ENCODE measurements at places on chromosomes 5 and 9. TPM values are rescaled to one million over a fixed set of nuclear protein-coding genes. Genes with fewer than 3 reads are reported as not detected.
A peak's percentile ranks its signal among the peaks of the same experiment; 100 is the strongest.

ALG2 gene
- total RNA-seq = 33.9 TPM

GRCh38 chr9:15856591-15856990 is 303.7 kb downstream of the CCDC171 start:
- no peak overlapping the region for H3K4me3 ChIP-seq
- H3K27me3 ChIP-seq = no peaks in the 10 kb centered on the region
- H3K27ac ChIP-seq = no peak overlapping the region
- no peaks in the 10 kb centered on the region for H3K4me1 ChIP-seq
- peak; percentile 87 for DNase-seq
- no peaks in the 10 kb centered on the region for H3K36me3 ChIP-seq

SLC23A1 gene
- total RNA-seq = not detected

DNA sequence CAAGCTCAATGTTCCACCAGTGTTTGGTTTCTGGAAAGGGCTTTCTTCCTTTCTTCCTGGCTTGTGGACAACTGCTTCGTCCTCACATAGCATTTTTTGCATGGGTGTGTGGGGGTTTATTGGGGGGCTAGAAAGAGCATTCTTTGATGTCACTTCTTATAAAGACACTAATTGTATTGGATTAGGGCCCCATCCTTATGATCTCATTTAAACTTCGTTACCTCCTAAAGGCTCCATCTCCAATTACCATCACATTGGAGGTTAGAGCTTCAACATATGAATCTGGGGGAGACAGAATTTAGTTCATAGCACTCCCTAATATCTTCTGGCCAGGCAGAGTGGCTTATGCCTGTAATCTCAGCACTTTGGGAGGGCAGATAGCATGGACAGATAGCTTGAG is 6.1 kb upstream of the MACROH2A1 start:
- no peaks in the 10 kb centered on the region for H3K27me3 ChIP-seq
- H3K4me1 ChIP-seq = no peaks in the 10 kb centered on the region
- H3K36me3 ChIP-seq = no peaks in the 10 kb centered on the region
- H3K27ac ChIP-seq = no peak overlapping the region

IGIP gene
- 5.0 TPM for total RNA-seq

- no peaks in the 10 kb centered on the region for H3K4me1 ChIP-seq
- no peaks in the 10 kb centered on the region for H3K36me3 ChIP-seq
- no peak overlapping the region for H3K27ac ChIP-seq
- H3K4me3 ChIP-seq = no peak overlapping the region
- DNase-seq = no peak
- H3K27me3 ChIP-seq = no peaks in the 10 kb centered on the region
Measured at GRCh38 chr5:130102375-130102774, 198.1 kb downstream of the CHSY3 start.

DNA sequence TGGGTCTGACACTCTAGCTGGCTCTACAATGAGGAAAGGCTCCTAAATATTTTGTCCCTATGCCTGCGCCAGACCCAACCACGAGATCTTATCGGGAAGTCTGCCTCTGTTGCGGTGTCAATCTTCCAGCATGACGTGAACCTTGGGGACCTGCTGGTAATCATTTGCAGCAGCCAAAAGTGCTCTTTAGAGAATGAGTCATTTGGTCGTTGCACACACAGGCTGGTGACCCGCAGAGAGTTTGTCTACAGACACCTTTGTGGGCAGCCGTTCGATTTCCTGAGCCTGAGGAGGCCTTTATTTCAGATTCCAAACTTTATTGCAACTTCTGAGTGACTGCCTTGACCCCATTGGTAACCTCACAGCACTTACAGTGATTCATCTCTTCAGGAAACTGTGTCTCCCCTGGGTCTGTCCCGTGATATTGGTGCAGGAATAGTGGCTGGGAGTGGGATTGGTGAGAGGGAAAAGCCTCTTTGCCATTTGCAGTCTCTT is 326.1 kb downstream of the NSG2 start:
- H3K4me3 ChIP-seq = no peak overlapping the region

GRCh38 chr9:76159293-76159926 is 234.8 kb downstream of the RFK start:
- H3K27ac ChIP-seq = no peak overlapping the region
- no peak for DNase-seq

GRCh38 chr9:133619791-133620190 is 10.6 kb upstream of the FAM163B start:
- no peaks in the 10 kb centered on the region for H3K36me3 ChIP-seq
- no peak for DNase-seq
- no peak overlapping the region for H3K4me3 ChIP-seq
- peaks cover 46% of the 10 kb centered on the region for H3K27me3 ChIP-seq
- H3K4me1 ChIP-seq = no peaks in the 10 kb centered on the region
- no peak overlapping the region for H3K27ac ChIP-seq

GRCh38 chr5:59034498-59035186 is 451.8 kb downstream of the RAB3C start:
- peak overlapping the region; percentile 13 for H3K4me3 ChIP-seq
- H3K27me3 ChIP-seq = no peaks in the 10 kb centered on the region

DNA sequence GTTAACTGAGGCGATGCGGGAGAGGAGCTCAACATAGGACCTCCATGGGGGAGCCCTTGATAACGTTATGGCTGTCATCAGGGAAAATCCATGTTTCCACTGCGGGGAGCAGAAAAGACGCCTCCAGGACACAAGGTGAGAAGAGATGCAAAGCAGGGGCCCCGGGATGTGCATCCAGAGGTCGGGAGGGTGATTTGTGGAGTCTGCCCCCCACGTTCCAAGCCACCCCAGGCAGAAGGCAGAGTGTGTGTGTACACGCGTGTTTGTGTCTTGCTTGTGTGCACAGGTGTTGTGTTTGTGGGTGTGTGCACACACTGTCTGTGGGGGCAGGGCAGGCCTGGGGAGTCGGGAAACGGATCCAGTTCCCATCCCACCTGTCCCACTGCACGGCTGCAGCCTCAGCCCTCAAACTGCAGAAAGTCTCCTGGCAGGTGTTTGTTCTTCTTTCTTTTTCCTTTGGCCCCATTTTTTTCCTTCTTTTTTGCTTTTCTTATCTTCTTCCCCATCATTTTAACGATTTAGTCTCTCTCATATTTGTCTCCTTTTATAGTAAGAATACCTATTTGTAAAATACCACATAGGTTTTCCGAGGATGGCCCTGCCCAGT is 17.4 kb upstream of the PLEKHG4B start:
- H3K27ac ChIP-seq = no peak overlapping the region
- no peaks in the 10 kb centered on the region for H3K4me1 ChIP-seq
- no peaks in the 10 kb centered on the region for H3K36me3 ChIP-seq
- DNase-seq = no peak
- H3K27me3 ChIP-seq = peaks cover 52% of the 10 kb centered on the region

GRCh38 chr5:10509575-10509974 is 54.3 kb upstream of the ANKRD33B start:
- no peak overlapping the region for H3K4me3 ChIP-seq
- no peaks in the 10 kb centered on the region for H3K27me3 ChIP-seq
- H3K36me3 ChIP-seq = no peaks in the 10 kb centered on the region
- peaks cover 13% of the 10 kb centered on the region for H3K4me1 ChIP-seq
- no peak for DNase-seq

GRCh38 chr5:180333661-180334060 is 19.5 kb downstream of the GFPT2 start:
- H3K4me3 ChIP-seq = no peak overlapping the region
- H3K27me3 ChIP-seq = no peaks in the 10 kb centered on the region
- H3K36me3 ChIP-seq = peaks cover 28% of the 10 kb centered on the region
- H3K27ac ChIP-seq = no peak overlapping the region

GRCh38 chr9:127263664-127264063 is 910 bp upstream of the GARNL3 start:
- H3K27me3 ChIP-seq = no peaks in the 10 kb centered on the region
- no peaks in the 10 kb centered on the region for H3K36me3 ChIP-seq
- H3K4me3 ChIP-seq = no peak overlapping the region

DNA sequence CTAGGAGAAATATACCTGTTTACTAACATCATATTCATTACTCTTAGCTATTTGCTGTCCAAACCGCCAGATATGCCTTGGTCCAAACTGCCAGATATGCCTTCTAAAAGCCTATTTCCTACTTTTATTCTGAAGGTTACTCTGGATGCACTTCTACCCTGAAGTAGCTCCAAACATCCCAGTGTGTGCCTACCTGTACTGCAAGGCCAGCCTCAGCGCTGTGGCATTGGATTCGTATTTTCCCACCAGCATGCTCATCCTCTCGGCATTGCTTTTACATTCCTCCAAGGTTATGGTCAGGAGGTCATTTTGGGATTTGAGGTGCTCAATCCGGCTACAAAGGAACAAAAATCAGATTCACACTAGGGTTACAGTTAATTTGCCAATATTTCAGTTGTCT is 94.3 kb downstream of the DCP2 start:
- H3K27ac ChIP-seq = no peak overlapping the region
- no peaks in the 10 kb centered on the region for H3K27me3 ChIP-seq
- DNase-seq = no peak
- H3K4me3 ChIP-seq = no peak overlapping the region
- H3K36me3 ChIP-seq = peaks cover 29% of the 10 kb centered on the region

DNA sequence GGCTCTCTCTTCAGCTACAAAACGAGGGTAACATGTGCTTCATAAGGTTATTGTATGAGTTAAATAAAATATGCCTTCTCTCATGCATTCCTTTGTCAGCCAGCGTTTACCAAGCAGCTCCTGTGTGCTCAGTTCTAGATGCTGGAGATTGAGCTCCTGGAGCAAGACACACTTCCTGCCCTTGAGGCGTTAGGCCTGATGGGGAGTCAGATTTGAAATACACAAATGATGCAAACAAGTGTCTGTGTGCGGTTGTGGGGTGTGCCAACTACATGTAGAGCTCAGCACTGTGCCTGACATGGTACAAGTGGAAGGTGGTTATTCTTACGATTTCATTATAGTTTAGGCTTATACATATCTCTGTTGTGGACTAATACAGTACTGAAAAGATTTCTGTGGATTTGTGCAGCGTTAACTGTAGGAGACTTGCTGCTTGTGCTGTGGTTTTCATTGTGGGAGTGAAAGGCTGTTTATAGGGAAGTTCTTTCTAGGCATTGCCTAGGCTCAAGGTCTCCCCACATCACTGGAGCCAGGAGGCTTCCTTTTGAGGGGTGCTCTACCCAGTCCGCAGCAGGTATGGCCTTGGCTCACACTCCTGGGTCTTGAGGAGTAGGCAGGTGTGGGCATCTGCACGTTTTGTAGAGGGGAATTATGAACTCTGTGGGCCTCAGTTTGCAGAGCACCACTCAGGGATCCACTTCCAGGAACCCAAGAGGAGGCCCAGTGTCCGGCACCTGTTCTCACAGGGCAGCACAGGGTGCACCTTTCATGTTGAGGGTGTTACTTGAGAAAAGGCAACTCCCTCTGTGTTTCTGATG is 39.8 kb upstream of the ANGPTL2 start:
- H3K27ac ChIP-seq = no peak overlapping the region
- H3K27me3 ChIP-seq = no peaks in the 10 kb centered on the region
- peak; percentile 54 for DNase-seq

SCGB3A2 gene
- total RNA-seq = not detected

DNA sequence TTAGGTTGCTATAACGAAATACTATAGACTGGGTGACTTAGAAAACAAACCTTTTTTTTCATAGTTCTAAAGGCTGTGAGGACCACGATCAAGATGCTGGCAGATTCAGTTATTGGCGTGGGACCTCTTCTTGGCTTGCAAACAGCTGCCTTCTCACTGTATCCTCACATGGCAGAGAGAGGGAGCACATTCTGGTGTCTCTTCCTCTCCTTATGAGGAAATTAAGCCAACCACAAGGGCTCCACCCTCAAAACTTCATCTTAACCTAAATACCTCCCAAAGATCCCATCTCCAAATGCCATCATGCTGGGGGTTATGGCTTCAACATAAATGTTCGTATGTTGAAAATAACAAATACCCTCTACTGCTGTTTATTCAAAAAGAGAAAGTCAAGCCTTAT is 197.1 kb downstream of the CEMIP2 start:
- no peak for DNase-seq
- H3K4me1 ChIP-seq = no peaks in the 10 kb centered on the region
- no peaks in the 10 kb centered on the region for H3K36me3 ChIP-seq

- no peaks in the 10 kb centered on the region for H3K36me3 ChIP-seq
- peak; percentile 11 for DNase-seq
- no peaks in the 10 kb centered on the region for H3K27me3 ChIP-seq
- no peak overlapping the region for H3K27ac ChIP-seq
- no peaks in the 10 kb centered on the region for H3K4me1 ChIP-seq
Measured at GRCh38 chr9:1125741-1126140, 75.6 kb downstream of the DMRT2 start.

CDX1 gene
- 0.18 TPM for total RNA-seq

Measured in IMR-90 (cell line).